ENCODE measurements at places on chromosomes 11 and 22. TPM values are rescaled to one million over a fixed set of nuclear protein-coding genes. Genes with fewer than 3 reads are reported as not detected.

MAP6 gene
- total RNA-seq: 0.09 TPM

XBP1 gene
- total RNA-seq: 133 TPM

TSSK2 gene
- total RNA-seq: not detected

DMC1 gene
- 14.2 TPM for total RNA-seq

DNA sequence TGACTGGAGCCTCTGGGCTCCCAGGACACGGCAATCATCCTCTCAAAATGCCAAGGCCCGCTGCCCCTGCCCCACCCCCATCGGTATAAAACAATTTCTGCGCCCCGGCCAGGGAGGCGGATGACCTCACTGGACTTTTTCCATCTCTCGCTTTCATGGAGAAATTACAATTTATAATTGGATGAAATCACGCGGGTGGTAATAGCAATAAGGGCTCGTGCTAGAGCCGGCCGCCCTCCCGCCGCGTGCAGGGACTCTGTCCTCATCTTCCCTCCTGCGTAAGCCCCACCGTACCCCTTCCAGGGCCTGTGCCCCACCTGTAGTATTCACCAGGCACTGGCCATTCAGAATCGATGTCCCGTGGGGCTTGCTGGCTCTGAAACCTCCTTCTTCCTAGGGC lies 64.5 kb downstream of the MACROD1 start:
- no peak for DNase-seq

SLC25A45 gene
- total RNA-seq: 16.8 TPM

DNA sequence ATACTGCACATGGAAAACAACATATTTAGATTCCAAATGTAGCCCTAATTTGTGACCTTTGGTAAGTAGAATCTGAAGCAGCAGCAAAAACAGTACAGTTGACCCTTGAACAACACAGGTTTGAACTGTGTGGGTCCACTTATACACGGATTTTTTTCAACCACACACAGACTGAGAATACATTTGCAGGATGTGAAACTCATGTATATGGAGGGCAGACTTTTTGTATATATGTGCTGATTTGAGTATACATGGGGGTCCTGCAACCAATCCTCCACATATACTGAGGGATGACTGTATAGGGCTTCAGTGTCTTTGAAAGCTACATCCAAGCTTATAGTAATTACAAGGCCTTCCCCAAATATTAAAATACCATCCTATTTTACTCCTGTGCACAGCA lies 120.5 kb downstream of the MPPED2 start:
- DNase-seq: no peak

RRP7A gene
- total RNA-seq: 141 TPM

- no peak for DNase-seq
These were observed 582.2 kb downstream of the LRRC4C start for GRCh38 chr11:40877256-40877655.

- peak; percentile 90 for DNase-seq
These were observed 64.9 kb downstream of the ENDOD1 start for GRCh38 chr11:95154514-95154913.

DNA sequence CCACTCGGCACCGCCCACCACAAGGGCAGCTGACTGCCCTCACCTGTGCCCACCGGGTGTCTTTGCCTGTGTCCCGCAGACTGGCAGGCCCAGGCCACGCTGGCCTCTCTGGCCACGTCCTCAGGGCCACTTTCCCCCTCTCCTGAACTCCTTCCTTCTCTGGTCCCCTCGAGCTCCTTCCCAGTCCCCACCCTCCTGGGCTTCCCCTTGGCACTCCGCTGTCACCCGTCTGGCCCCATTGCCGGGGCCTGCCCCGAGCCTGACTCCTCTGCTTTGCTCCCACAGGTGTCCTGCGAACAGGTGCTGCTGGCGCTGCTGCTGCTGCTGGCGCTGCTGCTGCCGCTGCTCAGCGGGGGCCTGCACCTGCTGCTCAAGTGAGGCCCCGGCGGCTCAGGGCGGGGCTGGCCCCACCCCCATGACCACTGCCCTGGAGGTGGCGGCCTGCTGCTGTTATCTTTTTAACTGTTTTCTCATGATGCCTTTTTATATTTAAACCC lies 14.2 kb downstream of the MCAT start:
- DNase-seq: no peak

DNA sequence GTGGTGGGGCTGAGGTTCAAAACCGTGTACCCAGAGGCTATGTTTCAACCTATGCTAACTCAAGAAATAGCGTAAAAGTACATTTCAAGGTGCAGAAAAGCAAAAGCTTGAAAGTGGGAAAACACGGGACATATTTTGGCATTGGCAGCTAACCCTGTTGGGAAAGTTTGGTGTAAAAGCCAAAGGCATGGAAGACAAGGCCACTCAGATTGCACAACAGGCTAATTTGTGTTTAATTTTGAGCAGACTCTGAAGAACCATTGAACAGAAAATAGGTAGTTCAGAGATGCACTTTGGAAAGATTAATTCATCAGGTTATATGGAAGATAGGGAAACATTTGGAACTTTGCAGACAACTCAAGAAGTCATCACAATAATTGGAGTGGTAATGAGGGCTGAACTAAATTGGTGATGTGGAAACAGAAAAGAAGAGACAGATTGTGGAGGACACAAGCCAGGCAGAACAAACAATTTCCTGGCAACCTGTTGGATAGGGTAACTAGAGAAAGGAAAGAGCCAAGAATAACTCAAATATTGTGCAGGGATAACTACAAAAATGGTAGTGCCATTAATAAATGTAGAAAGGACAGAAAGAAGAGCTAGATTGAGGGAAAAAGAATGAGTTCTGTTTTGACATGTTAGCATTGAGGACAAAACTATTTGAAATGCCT lies 140.5 kb upstream of the PGR start:
- DNase-seq: no peak

ZBED4 gene
- total RNA-seq: 18.2 TPM

DNA sequence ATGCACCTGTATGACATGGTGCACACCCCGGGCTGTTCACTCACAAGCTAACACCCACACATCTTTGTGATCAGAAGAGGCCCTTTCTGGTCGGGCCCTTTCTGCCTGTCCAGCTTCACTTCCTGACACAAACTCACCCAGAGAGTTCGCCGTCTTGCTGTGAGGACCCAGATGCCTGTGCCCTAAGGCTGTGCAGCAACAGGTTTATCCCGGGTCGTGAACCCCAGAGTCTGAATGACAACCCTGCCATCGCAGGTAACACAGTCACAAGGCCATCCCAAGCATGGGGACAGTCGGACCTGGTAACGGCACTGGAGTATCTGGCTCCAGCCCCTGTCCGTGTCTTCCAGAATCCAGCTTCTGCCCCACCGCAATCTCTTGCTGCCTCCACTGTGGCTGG lies 235.1 kb downstream of the BUD13 start:
- DNase-seq: no peak

- peak; percentile 83 for DNase-seq
These were observed 668 bp downstream of the MADD start for GRCh38 chr11:47270331-47271271.

FZD4 gene
- 0.02 TPM for total RNA-seq

DNA sequence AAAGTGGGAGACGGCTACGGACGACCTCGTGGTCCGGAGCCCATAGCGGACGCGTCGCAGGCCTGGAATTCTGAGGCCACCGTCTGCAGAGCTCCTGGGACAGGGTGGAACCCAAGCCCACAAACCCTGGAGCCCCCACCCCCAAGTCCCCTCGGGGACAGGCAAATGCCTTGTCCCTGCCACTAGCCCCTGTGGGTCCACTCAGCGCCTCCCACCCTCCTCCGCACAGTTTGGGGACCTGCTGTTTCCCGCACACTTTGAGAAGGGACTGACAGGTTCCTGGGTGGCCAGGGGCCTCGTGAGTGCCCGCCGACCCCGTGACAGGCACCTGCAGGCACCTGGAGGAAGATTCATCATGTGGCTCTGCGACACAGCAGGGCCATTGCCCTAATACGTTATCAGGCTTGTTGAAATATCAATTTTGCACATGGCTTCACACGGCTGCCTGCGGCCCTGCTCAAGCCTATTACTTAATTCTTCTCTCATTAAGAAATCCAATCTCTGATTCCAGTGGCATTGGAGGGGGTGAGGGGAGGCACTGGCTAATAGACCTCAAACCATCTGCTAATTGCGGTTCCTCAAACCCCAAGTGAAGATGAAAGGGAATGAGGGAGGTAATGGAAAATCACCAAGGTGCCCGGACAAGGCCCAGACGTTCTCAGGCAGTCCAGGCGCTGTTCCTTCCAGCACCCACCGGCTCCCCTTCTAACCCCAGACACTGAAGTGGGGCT lies 672.5 kb downstream of the BRD1 start:
- no peak for DNase-seq

CD59 gene
- total RNA-seq: 94.1 TPM

- peak; percentile 76 for DNase-seq
These were observed 48.1 kb downstream of the CYTH4 start for GRCh38 chr22:37330200-37331033.

GRCh38 chr11:79436919-79437277 lies 3.9 kb downstream of the TENM4 start:
- DNase-seq: no peak

- no peak for DNase-seq
These were observed 969 bp downstream of the SCN3B start for GRCh38 chr11:123653483-123653826.

DNA sequence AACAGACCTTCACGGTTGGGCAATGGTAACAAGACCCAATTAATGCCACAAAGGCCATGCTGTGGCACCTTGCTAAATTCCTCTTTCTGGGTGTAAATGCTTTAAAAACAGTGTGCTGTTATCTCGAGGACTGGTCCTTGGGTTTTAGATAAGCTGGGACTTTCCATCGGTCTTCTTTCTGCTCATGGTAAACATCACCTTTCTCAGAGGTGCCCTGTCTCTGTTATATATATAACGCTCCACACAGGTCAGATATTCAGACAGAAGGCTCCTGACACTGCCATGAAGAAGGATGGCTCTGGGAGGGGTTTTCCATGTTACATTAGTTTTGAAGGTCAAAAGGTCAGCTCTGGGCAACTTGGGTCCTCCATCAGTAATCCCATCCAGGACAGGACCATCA lies 151.6 kb downstream of the BBOX1 start:
- DNase-seq: no peak

OR8G1 gene
- total RNA-seq: not detected

GRCh38 chr11:70191495-70192140 lies 11.5 kb upstream of the FADD start:
- DNase-seq: peak; percentile 90

DNA sequence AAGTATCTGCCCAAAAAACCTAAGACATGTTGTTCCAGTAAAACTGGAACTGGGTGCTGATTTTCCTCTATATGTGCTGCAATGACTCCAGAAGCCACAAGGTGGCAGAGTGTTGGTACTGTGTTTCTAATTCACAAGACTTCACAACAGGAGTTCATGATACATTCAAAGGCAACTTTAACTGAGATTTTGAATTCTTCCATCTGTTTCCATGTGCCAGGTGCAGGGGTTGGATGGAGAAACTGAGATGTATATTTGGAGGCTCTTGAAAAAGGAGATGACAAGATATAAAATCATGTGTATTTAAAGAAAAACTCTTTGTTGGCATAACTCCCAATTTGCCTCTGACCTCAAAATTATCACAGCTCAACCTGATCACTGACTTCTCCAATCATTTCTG lies 1098.6 kb upstream of the CCDC90B start:
- peak; percentile 71 for DNase-seq

- no peak for DNase-seq
These were observed 34.1 kb downstream of the OR4D9 start for GRCh38 chr11:59545179-59546020.
